ENCODE measurements at places on chromosomes 16 and 17.

GRCh38 chr17:39600288-39600996 lies 7.3 kb downstream of the NEUROD2 start:
- DNase-seq = no peak

DNA sequence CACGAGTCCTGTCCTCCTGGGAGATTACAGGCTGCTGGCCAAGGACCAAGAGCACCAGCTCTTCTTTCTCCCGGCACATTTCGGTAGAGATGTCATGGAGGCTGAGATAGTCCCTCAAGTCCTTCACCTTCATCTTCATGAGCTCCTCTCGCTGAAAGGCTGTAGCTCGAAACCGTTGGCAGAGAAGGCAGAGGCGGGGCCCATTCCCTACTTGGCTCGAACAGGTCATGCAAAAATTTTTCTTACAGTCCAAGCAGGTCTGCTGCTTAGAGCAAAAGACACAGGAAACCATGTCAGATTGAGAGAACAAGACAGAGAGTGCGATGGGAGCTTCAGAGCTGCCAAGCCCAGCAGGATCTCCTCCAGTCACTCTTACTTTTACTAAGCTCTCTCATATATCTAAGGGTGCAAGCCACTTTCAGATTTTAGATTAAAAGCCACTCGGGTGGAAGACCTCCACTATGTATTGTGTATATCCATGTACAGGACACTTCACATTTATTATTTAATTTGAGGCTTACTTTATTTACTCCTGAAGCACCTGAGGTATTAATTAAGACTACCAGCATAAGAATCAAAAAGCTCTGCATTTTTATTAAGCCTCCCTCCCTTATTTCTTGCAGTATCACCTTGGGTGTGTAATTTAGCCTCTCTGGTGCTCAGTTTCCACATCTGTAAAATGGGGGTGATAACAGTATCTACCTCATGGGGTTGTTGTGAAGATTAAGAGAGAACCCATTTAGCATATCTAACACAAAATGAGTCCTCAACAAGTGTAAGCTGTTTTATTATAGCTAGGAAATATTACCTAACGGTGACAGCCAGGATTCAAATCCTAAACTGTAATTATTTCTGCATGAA lies 41.4 kb downstream of the LIG3 start:
- no peak for DNase-seq

DNA sequence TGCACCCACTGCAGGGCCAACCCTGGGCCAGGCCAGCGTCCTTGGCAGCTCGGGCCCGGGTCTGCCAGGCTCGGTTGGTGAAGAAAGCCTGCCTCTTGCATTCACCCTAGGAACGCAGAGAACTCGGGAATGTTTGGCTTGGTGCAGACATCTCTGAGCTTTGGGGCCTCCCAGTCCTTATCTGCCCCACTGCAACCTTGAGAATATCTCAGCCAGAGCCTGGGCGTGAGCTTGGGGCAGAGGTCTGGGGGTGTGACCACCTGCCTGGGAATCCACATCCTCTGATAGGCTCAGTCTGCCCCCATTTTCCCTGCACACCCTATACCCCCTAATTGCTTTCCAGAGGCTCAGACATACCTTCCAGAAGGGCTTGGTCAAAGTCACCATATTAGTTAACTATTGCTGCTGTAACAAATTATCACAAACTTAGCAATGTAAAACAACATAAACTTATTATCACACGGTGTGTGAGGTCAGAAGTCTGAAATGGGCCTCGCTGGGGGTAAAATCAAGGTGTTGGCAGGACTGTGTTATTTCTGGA lies 30.7 kb upstream of the ZNF423 start:
- no peak for DNase-seq

- DNase-seq = no peak
Observed at GRCh38 chr16:89332902-89333245, 115.4 kb downstream of the ZNF778 start.

DNA sequence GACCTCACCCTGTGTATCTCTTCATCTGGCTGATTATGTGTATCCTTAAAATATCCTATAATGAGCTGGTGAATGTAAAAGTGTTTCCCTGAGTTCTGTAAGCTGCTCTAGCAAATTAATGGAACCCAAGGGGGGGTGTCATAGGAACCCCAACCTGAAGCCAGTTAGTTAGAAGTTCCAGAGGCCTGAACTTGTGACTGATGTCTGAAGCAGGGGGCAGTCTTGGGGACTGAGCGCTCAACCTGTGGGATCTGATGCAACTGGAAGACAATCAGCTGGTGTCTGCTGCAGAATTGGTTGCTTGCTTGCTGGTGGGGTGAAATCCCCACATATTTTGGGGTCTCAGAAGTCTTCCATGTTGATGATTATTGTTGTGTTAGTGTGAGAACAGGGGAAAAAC lies 75.7 kb upstream of the NKD1 start:
- no peak for DNase-seq

- no peak for DNase-seq
Observed at GRCh38 chr16:81004646-81005353, 1.9 kb downstream of the CMC2 start.

DNA sequence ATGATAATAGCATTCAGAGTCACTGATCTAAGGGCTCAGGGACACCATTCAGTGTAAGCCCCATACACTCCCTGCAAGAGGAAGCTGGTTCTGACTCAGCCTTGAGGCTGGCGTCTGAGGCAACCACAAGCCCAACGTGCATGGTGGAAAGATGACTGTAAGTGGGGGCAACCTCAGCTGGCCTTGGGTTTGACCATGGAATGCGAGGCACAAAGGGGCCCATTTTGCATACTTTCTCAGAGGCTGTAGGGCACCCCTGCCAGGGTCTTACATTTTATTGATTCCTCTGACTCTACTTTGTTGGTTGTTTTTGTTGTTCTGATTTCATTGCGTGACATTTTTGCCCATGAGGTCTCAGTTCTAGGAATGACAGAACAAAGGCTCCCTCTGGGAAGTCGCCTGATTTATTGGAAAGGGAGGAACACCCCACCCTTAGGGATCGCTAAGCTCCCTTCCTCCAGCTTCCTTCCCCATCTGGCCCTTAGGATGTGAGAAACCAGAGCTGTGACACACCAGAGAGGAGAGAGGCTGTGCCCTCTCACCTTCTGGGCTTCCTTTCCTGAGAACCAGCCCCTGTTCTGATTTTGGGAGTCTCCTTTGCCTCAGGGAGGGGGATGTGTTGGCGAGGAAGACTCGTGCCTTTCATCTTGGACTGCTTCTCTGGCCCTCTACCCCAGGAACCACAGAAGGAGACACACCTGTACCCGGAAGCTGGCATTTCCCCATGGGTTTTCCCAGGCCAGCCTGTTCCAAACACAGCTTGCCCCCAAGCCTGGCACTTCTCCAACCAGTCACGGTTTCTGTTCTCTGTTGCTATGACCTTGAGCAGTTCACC lies 5.6 kb upstream of the CIITA start:
- peak; percentile 74 for DNase-seq

- no peak for DNase-seq
Observed at GRCh38 chr17:35569405-35569804, 8.8 kb upstream of the SLFN14 start.

DNA sequence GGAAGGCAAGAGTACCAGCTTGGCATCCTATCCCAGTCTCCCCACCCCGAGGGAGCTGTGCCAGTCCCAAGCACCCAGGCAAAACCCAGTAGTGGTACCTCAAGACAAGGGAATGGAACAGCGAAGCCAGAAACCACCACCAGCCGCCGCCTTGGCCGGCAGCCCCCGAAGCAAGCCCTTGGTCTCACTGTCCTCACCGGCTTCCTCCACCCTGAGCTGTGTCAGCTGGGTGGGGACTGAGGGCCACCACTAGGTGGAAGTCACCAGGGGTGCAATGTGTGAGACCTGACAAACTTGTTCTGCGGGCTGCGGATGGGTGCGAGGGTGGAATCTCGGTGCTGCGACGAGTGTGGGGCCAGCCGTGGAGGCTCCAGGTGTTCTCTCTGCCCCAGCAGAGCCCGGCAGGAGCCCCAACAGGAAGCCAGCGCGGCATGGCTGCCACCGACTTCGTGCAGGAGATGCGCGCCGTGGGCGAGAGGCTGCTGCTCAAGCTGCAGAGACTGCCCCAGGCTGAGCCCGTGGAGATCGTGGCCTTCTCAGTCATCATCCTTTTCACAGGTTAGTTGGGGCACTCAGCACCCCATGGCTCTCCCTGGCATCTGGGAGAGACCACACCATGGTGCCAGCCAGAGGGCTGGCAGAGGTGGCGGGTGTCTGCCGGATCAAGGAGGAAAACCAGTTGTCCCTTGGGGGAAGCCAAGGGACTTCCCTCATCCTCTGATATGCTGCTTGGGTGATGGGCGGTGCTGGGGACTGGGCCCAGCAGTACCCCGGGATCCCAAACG lies 6.7 kb downstream of the SMIM5 start:
- DNase-seq = no peak

DNA sequence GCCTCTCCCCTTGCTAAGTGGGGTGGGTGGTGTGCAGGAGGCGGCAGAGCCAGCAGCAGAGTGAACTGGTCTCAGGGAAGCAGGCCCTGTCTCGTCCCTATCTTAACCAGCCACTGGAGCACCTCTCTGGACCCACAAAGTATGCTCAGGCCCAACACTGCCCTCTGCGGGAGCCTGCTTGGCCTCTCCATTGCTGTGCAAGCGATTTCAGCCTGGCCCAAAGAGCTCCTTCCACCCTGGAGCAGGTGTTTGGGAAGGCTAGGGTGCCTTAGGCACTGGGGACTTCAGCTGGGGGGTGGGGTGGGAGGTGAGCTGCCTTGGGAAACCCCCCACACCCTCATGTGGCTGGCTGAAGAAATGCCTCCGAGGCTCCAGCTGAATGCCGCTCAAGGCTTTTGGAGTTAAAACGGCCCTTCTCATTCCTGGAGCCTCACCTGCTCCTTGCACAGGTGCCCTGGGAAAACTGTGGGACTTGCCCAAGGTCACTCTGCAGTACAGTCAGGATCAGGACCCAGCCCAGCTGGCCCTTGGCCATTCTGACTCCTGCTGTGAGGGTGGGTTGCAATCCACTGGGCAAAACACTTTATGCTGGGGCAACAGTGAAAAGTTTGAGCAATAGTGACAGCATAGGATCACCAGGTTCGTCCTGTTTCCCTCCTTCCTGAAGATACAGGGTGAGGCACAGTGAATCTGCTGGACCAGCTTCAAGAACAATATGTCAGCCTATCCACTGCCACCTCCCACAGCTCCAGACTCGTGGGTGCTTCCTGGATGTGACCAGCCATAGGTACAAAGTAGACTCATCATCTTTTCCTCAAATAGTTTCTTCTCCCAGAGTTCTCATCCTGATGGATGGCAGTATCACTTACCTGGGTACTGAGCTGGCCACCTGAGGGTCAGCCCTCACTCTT lies 5.9 kb upstream of the UBE2O start:
- no peak for DNase-seq

DNA sequence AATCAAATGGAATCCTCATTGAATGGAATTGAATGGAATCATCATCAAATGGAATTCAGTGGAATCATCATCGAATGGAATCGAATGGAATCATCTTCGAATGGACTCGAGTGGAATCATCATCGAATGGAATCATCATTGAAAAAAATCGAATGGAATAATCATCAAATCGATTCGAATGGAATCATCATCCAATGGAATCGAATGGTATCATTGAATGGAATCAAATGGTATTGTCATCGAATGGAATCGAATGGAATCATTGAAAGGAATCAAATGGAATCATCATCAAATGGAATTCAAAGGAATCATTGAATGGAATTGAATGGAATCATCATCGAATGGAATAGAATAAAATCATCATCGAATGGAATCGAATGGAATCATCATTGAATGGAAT lies 619.3 kb downstream of the TP53TG3F start:
- DNase-seq = no peak

DNA sequence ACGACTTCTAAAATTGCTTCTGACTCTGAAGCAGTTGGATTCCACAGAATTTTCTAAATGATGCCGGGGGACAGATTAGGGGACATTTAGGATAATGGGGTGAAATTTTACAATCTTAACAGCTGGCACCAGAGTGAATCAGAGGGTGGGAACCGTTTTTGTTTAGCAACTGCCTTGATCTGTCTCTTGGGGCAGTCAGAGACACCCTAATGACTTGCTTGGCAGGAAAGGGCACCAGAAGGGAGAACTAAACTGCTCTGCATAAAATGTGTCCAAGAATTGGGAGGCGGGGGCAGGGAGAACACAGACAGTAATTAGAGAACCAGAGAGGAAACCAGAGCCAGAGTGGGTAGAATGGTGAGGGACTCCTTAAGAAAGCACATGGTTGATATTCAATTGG lies 6.1 kb upstream of the ABCC12 start:
- DNase-seq = no peak

DNA sequence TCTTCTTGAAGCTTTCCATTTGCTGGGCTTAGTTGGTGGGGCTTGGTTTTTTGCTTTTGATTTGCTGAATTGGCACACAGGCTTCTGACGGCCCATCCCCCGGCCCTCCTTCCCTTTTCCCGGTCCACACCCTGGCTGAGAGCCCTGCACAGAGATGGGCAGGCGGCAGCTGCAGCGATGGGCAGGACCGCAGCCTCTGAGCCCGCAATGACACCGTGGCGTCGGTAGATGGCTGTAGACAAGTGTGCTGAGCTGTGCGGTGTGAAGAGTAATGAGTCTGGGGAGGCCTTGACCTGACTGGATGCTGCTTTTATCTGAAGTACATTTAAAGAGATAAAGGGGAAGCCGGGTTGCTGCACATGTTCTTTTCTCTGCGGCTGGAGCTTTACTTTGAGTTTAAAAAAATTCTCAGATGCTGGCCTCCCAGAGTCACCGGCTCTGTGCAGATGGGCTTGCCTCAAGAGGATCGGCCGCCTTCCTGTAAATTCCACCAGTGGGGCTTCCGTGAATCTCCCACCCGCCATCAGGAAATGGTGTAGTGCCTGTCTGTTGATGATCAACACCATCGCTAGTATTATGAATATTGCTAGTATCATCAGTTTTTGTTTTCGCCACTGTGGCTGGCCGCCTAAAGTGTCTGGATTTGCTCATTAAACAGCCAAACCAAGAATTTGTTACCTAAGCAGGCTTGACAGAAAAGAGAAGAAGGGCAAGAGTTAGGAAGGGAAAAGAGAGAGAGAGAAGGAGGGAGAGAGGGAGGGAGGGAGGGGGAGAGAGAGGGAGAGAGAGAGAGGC lies 245.6 kb upstream of the RBFOX1 start:
- DNase-seq = no peak

GRCh38 chr17:46035112-46035818 lies 36.2 kb downstream of the STH start:
- no peak for DNase-seq

DNA sequence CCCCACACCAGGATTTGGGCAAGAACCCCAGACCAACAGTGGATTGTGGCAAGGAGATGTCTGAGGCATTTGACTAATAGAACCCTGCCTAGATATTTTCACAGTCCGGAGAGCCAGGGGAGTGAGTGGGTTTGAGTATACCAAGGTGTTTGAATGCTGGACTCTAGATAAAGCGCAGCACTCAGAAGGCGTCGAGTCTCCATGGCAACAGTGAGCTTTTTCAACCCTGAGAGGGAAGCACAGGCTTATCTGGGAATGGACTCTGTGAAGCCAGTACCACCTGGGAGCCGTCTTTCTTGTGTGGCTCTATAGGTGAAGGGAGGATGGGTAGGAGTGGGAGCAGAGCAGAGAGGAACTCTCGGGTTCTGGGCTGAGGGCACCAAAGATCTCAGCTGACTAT lies 147.0 kb downstream of the SHISA6 start:
- DNase-seq = no peak

GRCh38 chr17:28896884-28897768 lies at the start of gene FLOT2:
TSS of gene FLOT2 (minus strand) at chr17:28897733. CDS start at chr17:28897574, 159 bp downstream.
- peak; percentile 37 for DNase-seq
